ENCODE measurements at places on chromosomes 5 and 9. TPM values are rescaled to one million over a fixed set of nuclear protein-coding genes. Genes with fewer than 3 reads are reported as not detected.

DNA sequence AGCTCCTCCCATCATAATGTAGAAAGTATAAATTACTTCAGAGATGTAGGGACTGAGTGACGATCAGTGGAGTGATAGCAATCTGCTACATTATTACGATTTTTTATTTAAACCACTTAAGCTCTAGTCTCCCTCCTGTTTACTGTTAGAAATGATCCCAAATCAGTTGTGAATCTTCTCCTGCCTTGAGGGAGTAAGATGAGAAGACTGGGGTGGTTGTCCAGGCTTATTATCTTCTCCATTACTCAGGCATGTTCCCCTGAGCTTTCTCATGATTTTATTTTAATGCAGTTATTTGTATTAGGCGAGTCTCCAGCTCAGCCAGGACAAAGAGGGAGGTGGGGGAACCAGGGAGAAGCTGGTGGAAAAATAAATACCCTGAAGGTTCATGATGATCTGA lies 48.2 kb upstream of the CTNNA1 start:
- no peak for DNase-seq

DNA sequence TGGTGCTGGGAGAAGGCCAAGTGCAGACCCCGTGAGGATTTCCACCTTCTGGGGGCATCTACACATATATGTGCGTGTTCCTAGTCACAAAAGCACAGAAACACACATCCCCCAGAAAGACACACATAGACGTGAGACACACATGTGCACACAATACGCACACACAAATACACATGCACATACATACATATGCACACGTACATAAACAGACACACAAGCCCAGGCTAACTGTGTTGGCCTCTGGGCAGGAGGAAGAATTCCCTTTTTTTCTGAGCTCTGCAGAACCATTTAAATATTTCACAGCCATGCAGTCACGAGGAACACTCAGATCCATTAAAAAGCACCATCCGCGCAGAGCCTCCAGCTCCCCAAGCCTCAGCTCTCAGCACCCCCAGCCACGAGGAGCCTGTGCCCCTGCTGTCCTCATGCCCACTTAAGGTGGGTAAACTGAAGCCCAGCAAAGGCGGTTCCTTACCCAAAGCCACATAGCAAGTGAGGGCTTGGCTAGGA lies 5.3 kb downstream of the NINJ1 start:
- DNase-seq: peak; percentile 1

DNA sequence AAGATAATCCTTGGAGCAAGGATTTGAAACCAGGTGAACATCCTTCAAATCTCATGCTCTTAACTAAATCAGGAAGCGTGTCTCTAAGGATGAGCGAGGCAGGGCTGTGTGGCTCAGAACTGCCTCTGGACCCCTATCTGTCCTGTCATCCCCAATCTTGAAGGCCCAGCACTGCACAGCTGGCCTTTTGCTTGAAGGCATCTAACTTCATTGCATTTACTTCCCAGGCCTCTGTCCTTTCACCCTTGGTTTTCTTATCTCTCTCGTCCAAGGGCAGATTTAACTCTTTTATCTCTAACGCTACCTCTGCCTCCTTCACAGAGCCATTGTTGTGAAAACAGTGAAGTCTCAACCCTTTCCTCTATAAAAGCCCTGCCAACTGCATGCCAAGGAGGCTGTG lies 83.8 kb downstream of the UGCG start:
- no peak for DNase-seq

GRCh38 chr5:168749391-168750100 lies 170.4 kb upstream of the PANK3 start:
- DNase-seq: no peak

DNA sequence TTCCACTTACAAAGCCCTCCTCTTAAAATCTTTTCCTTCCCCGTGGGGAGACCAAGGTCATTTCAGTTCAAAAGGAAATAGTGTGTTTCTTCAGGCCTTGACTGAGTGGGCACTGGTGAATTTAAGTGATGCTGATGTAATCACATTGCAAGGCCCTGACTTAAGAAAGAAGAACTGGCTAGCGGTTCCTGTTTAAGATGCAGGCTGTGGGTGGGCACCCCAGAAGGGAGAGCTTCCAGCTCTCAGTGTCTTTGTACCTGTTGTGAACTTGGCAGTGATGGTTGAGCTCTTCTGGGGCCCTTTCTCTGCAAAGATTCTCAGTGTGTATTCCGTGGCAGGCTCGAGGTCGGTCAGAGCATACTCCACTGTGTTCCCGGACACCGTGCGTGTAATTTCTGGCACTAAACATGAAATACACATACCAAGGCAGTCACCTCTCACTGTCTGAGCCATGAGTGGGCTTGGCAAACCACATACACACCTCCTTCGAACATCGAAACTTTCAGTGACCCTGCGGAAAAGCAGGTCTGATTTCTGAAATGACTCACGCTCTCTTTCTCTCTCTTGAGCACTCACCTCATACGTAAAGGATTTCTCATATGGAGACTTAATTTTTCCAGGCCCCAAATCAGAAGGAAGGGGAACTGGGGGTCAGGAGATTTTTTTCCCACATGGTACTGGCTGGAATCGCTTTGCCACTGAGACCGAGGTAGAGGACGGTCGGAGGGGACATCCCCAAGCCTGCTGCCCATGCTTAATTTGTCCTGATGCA lies 81.9 kb downstream of the TNC start:
- peak; percentile 38 for DNase-seq

DNA sequence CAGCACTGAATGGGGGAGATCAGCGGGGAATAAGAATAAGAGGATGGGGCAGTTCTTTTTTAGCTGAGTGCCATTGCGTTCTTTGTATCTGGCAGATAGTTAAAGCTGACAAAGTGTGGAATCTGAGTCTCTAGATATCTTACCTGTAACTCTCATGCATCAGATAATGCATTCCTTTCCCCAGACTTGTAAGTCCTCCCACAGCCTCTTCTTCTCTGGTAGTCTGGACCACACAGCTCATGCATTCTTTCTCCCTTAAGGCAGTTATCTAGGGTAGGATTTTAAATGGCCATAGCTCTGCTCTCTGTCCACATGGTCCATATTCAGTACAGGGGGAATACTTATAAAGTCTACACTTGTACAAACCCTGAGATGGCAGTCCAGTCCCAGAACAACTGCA lies 54.0 kb upstream of the FGF10 start:
- no peak for DNase-seq

- DNase-seq: no peak
Observed at GRCh38 chr9:99779277-99779676, 42.4 kb upstream of the NR4A3 start.

GRCh38 chr5:142600611-142601358 lies 85.1 kb downstream of the FGF1 start:
- DNase-seq: peak; percentile 37

DNA sequence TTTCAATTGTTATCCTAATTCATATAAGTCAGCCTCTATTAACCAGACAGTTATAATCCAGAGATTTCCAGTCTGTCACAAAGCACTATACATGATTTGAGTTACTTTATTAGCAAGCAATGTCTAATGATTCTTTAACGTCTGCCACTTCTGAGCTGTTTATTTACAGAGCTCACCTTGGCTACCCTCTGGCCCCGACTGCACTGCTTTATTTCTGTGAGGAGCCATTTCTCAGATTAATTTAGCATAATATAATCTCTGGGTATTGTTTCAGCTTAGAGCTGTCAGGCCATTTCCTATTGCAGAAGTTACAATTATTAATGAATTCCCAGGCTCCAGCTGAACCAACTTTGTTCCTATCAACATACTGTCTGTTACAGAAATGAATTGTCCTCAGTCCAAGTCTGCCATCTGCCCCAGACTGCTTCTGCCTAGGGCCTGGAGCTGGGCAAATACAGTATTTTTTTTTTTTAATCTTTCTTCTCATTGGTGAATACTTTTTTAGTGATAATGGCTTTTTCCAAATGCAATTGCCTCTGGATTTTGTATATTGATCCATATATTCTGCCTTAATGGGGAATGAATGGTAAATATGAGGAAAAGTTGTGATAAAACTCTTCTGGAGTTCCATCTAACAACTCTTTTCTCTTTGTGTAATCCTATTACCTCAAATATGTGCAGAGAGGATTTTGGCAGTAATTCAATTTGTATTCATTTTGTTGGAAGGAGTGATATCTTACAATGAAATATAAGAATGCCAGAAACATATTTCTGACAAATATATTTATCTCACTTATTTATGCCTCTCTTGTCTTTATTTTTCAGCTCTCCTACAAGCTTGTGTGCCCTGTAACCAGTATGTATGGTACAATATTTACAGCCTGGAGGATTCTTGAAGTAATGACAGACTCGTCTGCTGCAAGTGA lies 104.7 kb downstream of the FOCAD start:
- no peak for DNase-seq

KIF20A gene
- total RNA-seq: 0.78 TPM
